Erythroblast (primary cell): ENCODE measurements at places on chromosomes 2 and 18.

- DNase-seq, result no peak
Measured at GRCh38 chr2:206615417-206616089, 26.7 kb upstream of the FAM237A start.

GRCh38 chr2:162821176-162821575 is 17.4 kb downstream of the KCNH7 start:
- no peak for DNase-seq

DNA sequence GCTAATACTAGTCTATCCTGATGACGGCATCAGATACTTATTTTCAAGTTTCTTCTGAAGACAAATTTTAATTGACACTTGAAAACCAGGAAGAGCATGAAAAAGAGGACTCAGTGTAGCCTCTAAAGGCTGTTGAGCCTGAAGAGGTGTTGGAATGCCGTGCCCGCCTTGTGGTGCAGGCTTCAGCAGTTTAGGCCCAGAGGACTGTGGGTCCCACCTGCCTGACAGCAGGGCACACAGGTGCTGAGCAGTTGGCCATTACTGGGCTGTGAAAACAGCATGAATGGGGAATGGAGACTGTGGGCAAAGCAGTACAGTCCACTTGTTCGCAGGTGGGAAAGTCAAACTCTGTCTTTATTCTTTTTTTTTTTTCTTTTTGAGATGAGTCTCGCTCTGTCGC is 49.8 kb upstream of the THOC1 start:
- DNase-seq, result no peak

- DNase-seq, result no peak
Measured at GRCh38 chr2:101823859-101824258, 126.4 kb downstream of the MAP4K4 start.

- no peak for DNase-seq
Measured at GRCh38 chr2:188032306-188032705, 259.4 kb upstream of the GULP1 start.

GRCh38 chr2:33320573-33320972 is 155.9 kb upstream of the RASGRP3 start:
- no peak for DNase-seq

DNA sequence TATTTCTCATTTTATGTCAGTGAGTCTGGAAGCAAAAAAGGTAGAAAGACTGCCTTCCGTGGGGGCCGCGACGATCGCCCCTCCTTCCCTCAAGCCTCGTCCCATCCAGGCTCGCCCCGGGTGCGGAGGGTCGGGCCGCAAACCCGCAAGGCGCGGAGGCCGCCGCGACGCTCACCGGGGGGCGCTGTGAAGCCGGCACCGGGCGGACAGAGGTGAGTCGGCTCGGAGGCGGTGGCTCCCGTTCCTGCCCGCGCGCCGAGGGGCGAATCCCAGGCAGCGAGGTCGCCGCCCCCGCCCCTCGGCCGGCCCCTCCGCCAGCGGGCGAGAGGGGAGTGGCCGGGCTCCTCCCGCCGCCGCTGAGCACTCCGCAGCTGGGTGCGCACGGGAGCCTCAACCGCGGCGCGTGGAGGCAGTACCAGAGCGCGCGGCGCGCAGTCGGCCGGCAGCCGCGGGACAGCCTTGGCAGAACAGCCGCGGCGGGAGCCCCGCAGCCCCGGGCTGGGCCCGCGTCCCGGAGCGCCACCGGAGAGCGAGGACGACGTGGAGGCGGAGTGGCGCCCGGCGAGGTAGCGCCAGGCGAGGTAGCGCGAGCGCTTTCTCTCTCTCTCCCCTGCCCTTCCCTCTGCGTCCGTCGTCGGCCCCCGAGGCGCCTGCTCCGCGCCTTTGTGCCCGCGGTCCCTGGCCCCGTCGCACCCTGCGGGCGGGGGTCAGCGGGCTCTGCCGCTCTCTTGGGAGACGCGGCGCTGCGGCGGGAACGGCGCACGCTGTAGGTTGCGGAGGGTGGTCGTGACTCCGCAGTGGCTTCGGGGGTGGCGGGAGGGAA is at the start of gene MYO1B:
Gene MYO1B (plus strand): TSS at position 359 of the 823 bp plus-strand sequence. CDS start 31,492 bp downstream, outside the sequence.
- peak; percentile 22 for DNase-seq

DNA sequence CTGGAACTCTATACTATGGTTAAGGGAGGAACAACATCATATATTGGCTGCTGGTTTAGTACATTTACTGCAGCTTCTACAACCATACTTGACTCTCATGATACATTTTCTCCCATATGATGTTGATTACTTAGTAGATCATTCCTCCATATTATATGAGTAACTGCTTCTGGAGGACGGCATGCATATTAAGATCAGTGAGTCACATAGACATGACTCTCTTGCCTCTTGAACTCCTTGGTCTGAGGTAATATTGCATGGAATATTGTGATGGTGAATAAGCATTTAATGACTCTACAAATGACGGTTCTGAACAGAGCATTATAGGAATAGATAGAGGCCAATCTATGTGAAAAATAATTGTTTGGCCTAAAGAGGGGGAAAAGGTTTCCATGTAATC is 418.8 kb upstream of the SPHKAP start:
- no peak for DNase-seq

GRCh38 chr2:134536296-134536695 is 182.5 kb downstream of the TMEM163 start:
- DNase-seq, result no peak
